Stimulated activated CD4-positive, alpha-beta T cell treated with anti-CD3 and anti-CD28 coated beads, Interleukin-1b, Interleukin-23, amount 100 ng/mL, for 1 hour (primary cell): ENCODE measurements at places on chromosomes 12 and 14.

GRCh38 chr12:57473392-57473791 is 6.3 kb downstream of the ARHGAP9 start:
- DNase-seq = no peak

GRCh38 chr14:55537782-55538181 is 42.2 kb upstream of the KTN1 start:
- DNase-seq = no peak

GRCh38 chr14:31717294-31718085 is 156.3 kb downstream of the NUBPL start:
- DNase-seq = no peak

GRCh38 chr12:76084863-76085519 is 506 bp upstream of the NAP1L1 start:
- no peak for DNase-seq

- no peak for DNase-seq
Measured at GRCh38 chr14:61930101-61930857, 168.1 kb downstream of the SNAPC1 start.

DNA sequence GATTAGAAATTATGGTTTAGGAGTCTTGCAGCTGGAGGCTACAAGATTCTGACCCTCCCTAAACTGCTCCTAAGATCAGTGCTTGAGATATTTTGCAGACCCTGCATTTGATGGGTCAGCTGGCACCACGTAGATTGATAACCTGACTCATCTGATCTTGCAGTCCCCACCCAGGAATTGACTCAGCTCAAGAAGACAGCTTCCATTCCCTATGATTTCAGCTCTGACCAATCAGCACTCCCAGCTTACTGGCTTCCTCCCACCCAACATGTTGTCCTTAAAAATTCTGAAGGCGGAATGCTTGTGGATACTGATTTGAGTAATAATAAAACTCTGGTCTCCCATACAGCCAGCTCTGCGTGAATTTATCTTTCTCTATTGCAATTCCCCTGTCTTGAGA is 23.2 kb upstream of the MTHFD1 start:
- no peak for DNase-seq

DNA sequence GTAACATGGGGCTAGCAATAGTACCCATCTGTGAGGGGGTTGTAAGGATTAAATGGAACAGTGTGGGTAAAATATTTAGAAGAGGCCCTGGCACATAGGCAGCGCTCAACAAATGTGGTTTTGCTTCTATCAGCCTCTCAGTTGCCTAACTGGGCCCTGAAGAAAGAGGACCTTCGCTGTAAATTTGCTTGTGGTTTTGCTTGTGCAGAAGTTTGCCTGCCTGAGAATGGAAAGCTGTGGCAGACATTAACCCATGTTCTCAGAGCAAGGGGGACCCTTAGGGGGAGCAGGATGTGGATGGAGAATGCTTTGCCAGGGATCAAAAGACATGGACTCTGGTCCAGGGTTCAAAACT is 160.1 kb downstream of the BRMS1L start:
- no peak for DNase-seq

DNA sequence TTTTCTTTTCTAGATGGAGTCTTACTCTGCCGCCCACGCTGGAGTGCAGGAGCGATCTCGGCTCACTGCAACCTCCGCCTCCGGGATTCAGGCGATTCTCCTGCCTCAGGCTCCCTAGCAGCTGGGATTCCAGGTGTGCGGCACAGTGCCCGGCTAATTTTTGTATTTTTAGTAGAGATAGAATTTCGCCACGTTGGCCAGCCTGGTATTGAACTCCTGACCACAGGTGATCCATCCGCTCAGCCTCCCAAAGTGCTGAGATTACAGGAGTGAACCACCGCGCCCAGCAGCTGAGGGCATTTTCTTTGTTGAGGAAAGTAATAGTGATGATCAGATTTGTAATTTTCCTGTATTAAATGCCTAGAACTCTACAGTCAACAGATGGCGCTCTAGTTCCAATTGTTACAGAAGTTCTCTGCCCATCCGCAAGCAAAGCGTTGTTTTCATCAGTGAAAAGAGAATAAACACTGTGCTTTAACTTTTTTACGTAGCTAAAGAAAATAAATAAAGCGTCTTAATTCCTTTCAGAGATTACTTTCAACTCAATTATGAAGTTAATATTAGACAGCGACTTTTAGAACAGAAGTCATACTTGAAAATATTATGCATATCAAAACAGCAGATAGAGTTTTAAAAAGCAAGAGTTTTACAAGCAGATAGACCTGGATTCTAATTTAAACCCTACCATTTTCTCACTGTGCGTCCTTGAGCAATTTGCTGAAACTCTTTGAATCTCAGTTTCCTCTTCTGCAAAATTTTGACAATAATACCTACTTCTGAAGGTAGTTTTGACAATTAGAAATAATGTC is 335.1 kb downstream of the DUSP6 start:
- DNase-seq = no peak

DNA sequence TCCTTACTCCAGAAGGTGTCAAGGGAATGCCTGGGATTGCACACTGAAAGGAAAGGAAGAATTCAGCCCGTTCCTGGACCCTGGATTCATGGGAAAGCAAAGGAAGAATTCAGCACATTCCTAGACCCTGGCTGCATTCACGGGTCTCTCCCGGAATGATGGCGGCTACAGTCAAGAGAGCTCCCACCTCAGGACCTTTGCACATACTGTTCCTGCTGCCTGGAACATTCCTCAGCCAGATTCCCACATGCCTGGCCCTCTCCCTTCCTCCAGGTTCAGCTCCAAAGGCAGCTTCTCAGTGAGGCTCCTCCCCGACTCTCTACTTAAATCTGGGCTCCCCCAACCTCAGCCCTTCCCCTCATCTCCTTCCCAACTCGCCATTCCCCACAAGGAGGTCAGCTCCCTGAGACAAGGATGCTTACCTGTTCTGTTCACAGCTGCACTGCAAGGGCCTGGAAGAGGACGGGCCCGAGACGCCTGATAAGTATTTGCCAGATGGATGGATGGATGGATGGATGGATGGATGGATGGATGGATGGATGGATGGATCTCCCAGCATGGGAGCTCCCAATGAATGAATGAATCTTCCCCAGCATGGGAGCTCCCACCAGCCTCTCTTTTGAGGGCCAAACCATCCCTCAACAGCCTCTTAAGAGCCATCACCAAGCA is 77.4 kb downstream of the NCOR2 start:
- no peak for DNase-seq

GRCh38 chr14:21048638-21049037 is 6.5 kb downstream of the RNASE7 start:
- DNase-seq = no peak

- DNase-seq = no peak
Measured at GRCh38 chr14:95222151-95222631, 64.9 kb upstream of the DICER1 start.

- no peak for DNase-seq
Measured at GRCh38 chr12:21710958-21711775, 53.5 kb upstream of the LDHB start.

GRCh38 chr14:47730296-47730695 is 54.9 kb upstream of the MDGA2 start:
- no peak for DNase-seq

DNA sequence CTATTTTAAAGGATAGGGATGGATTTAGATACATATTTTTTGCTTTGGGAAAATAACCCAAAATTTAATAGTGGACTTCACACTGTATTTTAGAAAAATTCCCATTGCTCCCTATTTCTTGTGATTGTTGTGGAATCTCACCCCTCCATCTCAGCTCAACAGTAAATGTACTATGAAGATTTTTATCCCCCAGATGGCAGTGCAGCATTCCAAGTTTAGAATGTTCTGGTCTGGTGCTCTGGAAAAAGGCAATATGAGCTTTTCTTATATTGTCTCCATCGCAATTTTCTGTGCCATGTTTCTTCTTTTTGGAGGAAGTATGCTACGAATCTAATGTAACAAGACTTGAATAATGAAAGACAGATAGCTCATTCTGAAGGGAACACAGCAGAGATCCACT is 471.7 kb upstream of the SYT1 start:
- no peak for DNase-seq

DNA sequence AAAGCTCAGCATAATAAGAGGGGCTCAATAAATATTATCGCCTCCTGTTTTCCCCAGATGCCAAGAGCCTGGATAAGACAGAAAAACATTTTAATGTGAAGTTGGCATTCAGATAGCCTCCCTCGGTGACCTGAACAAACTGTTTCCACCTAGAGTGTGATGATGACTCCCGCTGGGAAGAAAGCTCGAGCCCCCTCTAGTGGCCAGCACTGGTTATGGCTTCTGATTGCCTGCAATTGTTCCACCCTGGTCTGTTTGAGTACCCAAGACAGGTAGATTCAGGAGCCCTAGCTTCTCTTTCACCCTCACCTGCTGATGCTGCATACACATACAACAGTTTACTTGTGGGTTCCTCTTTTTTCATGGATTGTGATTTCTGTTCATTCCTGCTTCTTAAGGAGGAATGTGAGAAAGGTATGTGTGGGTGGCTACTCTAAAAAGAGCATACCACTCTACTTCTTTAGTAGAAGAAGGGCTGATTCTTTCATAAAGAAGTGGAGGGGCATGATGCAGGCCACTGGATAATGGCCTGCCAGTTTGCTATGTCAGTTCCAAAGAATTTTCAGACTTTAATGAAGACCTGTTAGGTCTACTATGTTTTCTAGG is 6.4 kb downstream of the ERG28 start:
- DNase-seq = peak; percentile 65

- no peak for DNase-seq
Measured at GRCh38 chr12:96886998-96887677, 19.9 kb upstream of the NEDD1 start.

DNA sequence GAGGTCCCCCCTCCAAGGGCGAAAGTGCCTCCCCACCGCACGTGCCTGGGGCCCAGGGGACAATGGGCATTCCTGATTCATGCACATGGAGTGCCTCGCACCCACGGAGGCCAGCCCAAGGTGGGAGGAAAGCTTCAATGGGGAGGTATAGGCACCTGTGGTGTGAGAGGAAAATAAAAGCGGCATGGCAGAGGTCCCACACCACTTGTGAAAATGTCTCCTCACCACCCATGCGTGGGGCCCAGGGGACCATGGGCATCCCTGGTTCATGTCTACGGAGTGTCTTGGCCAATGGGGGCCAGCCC is 384.7 kb downstream of the ALG10 start:
- DNase-seq = no peak

GRCh38 chr12:98780261-98780660 is 135.2 kb downstream of the APAF1 start:
- DNase-seq = no peak
